Fibroblast of skin of right biceps (primary cell): ENCODE measurements at places on chromosomes 5 and 9.

- peak; percentile 62 for DNase-seq
Measured at GRCh38 chr5:82358457-82358856, 80.3 kb upstream of the RPS23 start.

GRCh38 chr5:58937031-58937681, 354.3 kb downstream of the RAB3C start:
- DNase-seq: no peak

GRCh38 chr5:16886366-16886736, 49.7 kb downstream of the MYO10 start:
- peak; percentile 94 for DNase-seq

- DNase-seq: no peak
Measured at GRCh38 chr9:92312887-92313623, 12.1 kb downstream of the NOL8 start.

DNA sequence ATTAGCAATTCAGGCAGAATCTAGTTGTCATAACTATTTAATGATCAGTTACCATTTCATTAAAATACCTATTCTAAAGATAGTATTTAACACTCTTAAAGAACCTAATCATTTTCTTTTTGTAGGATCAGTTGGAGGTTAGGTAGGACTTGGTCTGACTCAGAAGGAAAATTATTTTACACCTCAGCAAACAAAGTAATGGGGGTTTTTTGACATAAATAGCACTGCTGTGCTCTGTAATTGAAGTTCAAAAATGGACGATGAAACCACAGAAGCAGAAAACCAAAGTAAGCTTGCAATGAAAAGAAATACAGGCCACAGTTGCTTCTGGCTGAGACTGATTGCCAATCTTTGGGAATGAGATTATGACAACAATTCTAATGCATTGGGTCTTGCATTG, 187.0 kb upstream of the TRPM3 start:
- DNase-seq: no peak
